HTR-8/SVneo (cell line): ENCODE measurements at places on chromosomes 1 and 21.

GRCh38 chr1:33248244-33248643 lies 8.0 kb upstream of the ZNF362 start:
- DNase-seq = no peak

DNA sequence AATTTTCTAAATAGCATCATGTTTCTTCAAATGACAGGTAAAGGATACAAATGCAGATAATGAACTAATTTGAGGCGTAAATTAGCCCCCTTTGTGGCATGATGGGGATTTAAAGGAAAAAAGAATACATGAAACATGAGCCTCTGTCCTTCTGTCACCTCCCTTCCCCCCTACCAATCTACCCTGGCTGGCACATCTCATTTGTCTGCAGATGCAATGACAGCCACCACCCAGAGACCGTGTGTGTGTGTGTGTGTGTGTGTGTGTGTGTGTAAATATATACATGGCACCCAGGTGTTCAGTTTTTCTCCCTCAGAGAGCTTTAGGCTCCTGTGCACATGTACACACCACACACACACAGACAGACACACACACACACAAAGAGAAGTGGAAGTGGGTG lies 451.1 kb downstream of the RWDD3 start:
- no peak for DNase-seq

- DNase-seq = no peak
Measured at GRCh38 chr1:88873737-88874349, 17.5 kb downstream of the GTF2B start.

DNA sequence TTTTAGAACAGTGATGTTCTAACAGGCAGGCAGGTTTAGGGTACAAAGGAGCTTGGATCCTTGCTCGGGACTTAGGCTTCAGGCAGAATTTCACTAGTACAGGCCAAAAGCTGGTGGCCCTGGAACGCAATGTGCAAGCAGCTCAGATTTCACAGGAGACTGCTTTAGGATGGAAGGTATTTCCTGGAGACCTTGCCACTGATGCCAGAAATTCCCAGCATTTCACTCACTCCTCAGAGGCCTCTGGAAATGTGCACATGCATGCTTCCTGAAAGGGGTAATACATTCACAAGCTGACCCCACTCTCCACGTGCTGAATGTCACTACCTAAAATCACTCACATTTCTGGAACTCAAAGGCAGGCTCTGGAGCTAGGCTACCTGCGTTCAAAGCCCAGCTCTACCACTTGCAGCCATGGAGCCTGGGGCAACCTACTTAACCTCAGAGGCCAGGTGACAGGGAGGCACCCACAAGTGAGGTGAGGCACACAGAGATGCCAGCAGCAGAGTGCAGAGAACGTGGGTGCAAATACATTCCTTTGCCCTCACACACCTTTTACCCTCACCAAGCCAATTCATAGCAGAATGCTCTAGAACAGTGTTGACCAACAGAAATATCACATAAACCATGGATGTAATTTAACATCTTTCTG lies 56.5 kb downstream of the CDC7 start:
- DNase-seq = no peak

- DNase-seq = no peak
Measured at GRCh38 chr1:208004851-208005250, 93.9 kb upstream of the CD34 start.

DNA sequence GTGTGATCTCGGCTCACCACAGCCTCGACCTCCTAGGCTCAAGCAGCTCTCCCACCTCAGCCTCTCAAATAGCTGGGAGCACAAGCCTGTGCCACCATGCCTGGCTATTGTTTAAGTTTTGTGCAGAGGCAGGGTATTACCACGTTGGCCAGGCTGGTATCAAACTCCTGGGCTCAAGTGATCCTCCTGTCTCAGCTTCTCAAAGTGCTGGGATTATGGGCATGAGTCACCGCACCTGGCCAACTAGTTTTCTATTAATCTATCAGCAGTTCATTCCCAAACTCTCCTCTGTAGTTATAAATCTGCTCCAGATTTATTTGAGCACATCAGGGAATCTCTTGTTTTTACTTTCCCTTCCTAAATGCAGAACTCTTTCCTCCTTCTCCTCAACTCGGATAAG lies 443.8 kb downstream of the PRDM2 start:
- no peak for DNase-seq

- no peak for DNase-seq
Measured at GRCh38 chr1:101262630-101263348, 26.0 kb downstream of the S1PR1 start.

DNA sequence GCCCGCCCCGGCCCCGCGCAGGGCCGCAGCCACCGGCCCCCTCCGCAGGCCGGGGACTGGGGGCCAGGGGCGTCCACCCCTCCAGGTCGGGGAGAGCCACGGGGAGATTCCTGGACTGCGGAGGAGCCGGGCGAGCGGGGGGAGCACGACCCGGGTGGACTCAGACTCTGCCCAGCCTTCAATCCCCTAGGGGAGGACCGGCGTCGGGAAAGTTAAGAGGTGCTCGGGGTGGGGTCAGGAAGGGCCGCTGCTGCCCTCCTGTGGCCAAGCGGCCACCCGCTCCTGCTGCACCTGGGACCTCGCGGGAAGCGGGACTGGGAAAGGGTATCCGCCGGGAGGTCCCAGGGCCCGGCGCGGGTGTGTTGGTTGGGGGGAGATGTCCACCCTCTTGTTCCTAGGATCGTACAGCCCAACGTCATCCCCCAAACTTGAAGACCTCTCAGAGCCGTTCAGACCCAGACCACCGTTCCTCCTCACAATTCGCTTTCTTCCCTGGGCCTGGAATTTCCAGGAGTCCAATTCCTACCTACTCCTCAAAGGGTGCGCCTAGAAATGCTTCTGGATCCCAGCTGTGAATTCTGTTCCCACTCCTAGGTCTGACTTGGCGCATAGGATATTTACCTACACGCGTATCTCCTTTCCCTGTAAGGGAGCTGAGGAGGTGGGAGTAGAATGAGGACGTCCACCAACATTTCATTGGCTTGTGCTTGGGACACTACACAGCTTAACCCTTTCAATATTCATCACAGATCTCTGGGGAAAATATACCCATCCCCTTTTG lies 484 bp upstream of the RHOC start:
- peak; percentile 75 for DNase-seq

DNA sequence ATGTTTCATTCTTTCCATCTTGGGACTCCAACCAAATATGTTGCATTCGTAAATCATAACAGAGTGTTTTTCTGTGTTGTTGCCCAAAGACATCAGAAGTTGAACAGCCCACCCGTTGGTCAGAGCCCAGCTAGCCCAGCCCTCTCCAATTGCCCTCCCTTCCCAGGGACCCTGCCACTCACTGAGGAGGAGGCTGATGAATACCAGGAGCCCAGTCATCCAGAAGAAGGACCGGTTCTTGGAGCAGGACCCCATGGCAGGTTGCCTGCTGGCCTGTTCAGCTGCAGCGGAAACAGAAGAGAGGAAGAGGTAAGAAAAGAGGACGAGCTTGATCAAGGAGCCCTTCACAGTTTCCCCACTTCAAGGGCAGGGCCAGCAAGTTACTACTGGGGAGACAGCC lies 172.2 kb upstream of the ETV3 start:
- DNase-seq = no peak

- DNase-seq = no peak
Measured at GRCh38 chr1:113780374-113781146, 21.3 kb upstream of the PHTF1 start.

- no peak for DNase-seq
Measured at GRCh38 chr1:111062081-111062480, 77.8 kb downstream of the DRAM2 start.

DNA sequence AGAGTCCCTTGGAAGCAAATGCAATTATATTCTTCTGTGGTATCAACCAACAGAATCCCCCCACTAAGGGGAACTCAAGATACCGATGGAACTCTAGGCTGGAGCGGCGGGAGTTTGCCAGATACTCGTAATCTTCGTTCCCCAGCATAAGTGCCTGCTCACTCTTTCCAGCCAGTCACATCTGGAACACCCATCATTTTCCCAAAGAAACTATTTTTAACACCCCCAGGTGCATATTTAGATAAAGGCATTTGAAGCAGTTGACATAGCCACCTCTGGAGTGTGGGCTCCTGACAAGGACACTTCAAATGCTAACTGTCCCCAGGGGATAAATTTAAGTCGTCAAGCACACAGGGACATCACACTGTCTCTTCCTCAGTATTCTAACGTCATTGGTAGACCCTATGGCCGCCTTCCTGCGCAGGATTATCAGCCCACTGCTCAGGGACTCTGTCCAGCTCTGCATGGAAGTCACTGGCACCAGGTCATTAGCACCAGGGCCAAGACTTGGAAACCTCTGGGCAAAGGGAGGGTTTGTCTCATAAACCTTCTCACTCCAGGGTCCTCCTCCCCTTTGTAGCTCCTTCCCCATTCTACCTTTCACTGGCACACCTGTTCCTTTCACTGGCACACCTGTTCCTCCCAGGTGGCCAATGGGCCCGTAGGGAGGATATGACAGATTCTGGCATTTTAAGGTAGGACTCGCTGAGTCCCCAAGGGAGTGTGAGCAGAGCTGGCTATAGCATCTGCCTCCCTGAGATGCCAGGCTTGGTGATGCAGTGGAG lies 48.8 kb downstream of the H3-3A start:
- DNase-seq = no peak

GRCh38 chr1:24906760-24907490 lies 23.2 kb downstream of the RUNX3 start:
- DNase-seq = no peak

DNA sequence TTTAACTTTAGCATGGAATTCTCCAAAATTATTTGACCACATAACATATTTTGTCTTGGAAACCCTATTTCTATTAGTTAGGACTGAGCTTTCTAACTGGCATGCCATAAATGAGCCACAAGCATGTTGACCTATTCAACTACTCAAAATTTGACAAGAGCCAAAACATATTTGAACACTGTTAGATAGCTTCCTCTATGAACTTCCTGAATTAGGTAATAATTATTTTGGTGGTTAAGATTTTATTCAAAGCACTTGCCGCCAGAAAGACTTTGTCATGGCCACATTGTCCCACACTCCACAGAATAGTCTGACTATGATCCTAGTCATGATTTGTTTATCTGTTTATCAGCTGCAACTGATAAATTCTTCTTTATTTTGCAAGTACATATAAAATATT lies 23.1 kb upstream of the CTPS1 start:
- no peak for DNase-seq

DNA sequence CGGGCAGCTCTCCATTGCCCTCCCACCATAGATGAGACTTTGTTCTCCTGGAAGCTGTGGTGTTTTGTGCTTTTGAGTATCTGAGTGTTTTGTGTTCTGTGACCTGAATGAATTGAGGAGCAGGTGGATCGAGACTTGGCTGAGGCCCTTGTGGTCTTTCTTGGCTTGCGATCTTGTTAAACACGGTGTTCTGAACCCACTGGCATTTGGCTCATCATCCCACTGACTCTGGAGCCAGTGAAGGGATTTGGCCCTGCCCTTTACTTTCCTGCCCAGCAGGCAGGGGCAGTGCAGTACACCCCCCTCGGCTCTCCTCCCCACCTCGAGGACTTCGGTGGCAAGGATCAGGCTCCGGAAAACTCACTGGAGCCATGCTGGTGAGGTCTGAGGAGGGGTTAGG lies 30.6 kb downstream of the PKNOX1 start:
- no peak for DNase-seq

DNA sequence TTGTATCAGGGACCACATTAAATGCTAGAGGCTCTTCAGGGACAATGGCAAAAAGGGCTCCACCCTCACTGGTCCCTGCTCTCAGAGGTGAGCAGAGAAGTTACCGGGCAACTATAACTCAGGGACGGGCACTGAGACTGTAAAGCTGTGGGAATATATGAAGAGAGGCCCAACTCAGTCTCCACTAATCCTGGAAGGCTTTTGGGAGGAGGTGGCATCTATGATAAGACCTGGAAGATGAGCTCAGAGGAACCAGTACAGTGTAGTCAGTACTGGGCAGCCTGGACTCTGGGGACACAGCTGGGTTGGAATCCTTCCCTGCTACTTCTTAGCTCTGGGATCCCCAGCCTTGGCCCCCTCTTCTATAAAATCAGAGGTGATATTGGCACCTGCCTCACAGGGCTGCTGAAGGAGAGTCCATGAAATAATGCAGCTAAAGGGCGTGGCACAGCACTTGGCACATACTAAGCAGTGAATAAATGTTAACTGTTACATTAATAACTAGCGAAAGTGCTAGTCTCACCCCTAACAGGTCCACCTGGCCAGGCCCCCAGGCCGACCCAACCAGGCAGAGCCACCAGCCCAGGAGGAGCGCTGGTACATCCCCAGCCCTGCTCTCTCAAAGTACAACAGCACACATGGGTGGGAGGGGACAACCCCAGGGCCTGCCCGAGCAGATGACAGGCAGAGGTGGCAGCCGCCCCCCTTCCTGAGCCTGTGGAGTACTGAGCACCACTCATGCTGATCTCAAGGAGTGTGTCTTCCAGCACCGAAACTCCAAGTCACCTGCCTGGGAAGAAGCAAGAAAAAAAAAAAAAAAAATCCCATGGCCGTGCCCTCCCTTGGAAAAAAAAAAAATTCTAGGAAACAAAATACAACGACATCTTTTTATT lies 62.7 kb downstream of the CASZ1 start:
- DNase-seq = no peak
